ENCODE measurements at places on chromosomes 5 and 9.

- peak; percentile 68 for DNase-seq
These were observed 22.4 kb upstream of the RASGRF2 start for GRCh38 chr5:80937584-80938356.

GRCh38 chr9:133277467-133277866 lies 2.5 kb upstream of the ABO start:
- no peak for DNase-seq

DNA sequence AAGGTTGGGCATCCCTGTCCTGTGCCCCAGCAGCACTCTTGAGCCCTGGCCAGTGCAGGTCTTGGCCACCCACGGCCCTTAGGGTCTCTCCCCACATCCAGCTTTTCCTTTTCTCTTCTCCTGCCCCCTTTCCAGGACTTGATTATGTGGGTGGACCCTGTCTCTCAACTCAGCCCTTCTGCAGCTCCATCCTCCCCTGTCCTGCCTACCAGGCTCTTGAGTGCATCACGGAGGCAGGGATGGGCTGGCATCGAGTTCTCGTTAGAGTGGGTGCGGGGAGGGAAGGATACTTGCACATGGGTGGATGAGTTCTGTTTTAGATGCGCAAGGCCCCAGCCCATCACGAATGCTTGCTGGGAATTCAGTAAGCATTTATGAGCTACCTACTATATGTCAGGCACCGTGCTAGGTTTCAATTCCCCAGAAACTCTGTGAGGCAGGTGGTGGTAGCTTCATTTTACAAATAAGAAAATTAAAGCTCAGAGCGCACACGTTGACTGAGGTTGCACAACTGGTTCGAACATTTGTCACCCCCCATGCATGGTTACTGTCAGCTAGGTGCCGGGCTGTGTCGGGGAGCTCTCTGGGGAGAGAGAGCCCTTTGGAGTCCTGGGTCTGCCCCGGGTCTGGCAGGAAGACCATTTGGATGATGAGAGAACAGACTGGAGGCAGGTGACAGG lies 144.6 kb upstream of the PITX1 start:
- no peak for DNase-seq

GRCh38 chr9:91710158-91710557 lies 239.9 kb downstream of the ROR2 start:
- no peak for DNase-seq

DNA sequence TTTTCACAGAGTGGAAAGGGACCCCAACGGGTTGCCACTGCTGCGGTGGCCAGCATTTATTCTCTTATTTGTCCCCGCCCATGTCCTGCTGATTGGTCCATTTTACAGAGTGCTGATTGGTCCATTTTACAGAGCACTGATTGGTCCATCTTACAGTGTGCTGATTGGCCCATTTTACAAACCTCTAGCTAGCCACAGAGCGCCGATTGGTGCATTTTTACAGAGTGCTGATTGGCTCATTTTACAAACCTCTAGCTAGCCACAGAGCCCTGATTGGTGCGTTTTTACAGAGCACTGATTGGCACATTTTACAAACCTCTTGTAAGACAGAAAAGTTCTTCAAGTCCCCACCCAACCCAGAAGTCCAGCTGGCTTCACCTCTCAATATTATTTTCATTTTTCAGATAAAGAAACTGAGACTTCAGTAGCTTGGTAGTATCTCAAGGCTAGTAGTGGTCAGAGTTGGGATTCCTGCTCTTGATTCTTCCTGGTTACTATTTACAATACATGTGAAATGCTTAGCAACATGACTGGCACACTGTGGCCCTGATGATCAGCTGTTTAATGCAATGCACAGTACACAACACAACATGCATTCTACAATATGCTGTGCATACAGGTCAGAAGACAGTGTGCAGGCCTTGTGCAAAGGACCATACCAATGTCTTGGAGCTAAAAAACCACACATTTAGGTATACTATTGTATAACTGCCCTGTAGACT lies 63.6 kb upstream of the BOD1 start:
- no peak for DNase-seq

DNA sequence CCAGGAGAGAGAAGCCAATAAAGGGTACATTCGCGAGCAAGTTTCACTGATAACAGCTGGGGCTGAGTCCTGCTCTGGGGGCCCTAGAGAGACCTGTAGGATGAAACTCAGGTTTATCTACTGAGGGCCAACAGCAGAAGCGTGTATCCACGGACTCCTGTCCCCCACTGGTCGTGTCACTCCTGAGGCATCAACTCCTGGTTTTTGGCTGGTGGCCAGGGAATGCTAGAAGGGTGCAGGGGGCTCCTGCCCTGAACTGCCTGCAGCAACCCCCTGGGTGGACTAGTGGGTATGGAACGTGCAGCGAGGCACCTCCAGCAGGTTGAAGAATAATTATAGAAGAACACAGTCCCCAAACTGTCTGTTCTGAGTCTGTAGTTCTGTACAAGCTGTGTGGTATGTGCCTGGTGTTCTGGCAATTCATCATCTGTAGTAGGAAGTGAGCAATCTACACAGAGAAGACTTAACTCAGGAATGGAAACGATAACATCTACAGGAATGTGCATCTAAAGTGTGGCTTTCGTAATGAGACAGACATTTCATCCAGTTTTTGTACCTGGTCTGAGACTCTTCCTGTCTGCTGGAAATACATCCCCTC lies 64.5 kb upstream of the GNA14 start:
- DNase-seq = peak; percentile 96

DNA sequence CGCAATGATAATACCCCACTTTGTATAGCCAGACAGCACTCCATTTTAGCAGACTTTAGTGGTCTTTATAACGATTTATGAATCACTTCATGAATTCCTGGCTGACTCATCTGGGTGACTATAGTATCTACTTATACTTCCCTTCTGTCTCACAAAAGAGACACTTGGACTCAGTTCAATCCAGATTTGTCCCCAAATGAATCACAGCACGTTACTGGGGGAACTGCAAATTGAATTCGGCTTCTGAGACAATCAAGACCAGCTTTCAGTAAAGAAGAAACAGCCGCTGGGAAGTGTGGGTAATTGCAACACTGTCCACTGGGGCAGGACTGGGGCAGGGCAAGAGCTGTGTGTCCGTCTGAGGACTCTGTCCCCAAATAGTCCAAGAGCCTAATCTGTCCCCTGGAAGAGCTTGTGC lies 337.3 kb upstream of the RFX3 start:
- peak; percentile 99 for DNase-seq

DNA sequence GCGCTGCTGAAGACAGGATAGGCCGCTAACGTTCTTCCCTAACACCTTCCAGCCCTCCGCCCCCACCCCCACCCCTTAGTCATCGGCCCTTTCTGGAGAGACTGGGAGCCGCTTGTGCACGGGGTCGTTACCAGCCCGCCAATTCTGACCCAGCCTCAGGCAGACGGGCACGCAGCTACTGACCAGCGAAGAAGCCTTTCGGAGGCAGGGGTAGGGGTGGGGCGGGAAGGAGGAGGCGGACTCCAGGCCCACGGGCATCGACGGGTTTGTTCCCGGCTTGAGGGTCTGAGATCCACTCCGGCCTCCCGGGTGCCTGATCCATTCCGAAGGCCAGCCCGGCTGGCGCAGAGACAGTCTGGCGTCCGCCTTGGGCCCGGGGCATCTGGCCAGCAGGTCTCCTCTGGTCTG lies 729 bp upstream of the HAND1 start:
- no peak for DNase-seq

GRCh38 chr9:95336281-95336680 lies 18.8 kb upstream of the FANCC start:
- no peak for DNase-seq

- DNase-seq = no peak
These were observed 5.9 kb downstream of the ATG12 start for GRCh38 chr5:115835481-115835880.

DNA sequence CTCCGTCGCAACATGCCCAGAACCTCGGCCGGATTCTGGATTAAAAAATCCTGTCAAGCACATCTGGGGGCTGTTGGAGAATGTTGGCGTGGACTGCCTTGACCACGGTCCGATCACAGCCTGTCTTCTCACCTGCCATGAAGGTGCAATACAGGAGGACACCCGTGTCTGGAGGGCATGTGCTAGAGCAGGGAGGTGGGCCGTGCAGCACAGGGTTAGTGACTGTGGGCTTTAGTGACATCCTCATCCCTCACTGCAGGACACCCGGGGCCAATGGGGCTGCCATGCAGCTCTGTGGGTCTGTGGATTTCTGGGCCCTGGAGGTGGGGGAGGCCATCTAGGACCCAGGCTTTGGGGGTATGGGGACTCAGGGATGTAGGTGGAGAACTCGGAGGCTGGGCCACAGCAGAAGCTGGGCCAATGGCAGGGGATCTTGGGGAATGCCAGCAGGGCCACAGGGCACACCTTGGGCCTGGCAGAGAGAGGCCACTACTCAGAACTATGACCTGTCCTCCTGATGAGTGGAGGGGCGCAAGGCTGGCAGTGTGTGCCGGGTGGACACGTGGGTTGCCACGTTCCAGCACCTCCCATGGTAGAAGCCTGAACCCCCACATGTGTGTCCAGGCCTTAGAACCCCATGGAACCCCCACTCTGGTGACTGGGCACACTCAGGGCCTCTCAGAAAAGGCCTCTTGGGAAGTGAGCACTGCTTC lies 23.3 kb downstream of the ZDHHC11B start:
- no peak for DNase-seq

DNA sequence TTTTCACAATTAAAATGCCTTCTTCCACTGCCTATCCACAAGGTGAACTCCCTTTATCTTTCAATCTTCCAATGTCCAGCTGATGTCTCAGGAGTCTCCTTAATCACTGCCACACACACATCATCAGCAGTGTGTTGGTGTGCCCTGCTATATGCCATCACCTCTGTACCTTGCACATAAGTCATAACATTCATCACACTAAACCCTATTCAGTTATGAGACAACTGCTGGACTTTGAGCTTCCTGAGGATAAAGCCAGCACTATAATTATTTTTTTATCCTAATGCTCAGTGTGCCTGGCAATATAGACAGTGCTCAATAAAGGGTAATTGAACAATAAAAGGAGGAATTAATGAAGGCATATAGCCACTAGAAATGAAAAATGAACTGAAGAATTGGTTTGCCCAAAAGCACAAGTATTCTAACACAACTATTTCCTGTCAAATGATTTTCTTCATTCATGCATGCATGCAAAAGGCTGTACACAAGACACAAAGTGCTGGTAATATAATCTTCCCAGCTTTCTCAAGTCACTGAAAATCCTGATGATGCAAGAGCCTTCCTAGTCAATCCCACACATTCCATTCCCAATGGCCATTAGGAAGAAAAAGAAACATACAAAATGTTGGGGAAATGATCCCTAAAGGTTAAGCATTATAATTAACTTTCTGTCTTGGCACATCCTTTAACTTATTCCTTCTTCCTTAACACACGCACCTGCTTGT lies 32.4 kb downstream of the LPAR1 start:
- DNase-seq = peak; percentile 41

- peak; percentile 11 for DNase-seq
These were observed 21.0 kb downstream of the RALGPS1 start for GRCh38 chr9:126935630-126936029.

GRCh38 chr9:10048994-10049393 lies 563.8 kb downstream of the PTPRD start:
- DNase-seq = no peak

DNA sequence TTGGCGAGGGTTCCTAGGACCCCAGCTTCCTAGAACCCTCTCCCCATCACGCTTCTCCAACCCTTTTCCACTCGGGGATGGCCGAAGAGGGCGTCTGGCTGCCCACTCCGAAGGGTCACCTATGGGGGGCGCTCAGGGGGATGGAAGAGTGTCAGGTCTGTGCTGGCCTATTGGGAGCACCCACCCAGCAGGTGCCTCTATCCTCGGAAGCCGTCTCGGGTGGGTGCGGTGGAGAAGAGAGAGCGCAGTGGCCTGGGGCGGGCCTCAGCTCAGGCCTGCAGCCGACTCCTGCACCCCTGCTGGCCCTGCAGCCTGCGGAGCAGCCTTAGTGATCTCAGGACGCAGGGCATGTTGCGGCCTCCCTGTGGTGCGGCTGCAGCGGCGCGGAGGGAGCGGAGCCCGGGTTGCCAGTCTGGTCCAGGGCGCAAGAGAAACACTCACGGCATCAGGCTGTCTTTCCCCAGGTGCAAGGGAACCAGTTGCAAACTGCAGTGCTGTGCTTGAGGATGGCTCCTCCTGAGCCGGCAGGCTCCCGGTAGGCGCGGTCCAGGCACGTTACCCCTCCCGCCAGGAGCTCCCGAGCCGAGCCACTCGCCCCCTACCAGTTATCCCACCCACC lies 1.5 kb upstream of the IRX2 start:
- peak; percentile 25 for DNase-seq

- DNase-seq = no peak
These were observed 453.5 kb upstream of the CDH9 start for GRCh38 chr5:27491746-27492439.

DNA sequence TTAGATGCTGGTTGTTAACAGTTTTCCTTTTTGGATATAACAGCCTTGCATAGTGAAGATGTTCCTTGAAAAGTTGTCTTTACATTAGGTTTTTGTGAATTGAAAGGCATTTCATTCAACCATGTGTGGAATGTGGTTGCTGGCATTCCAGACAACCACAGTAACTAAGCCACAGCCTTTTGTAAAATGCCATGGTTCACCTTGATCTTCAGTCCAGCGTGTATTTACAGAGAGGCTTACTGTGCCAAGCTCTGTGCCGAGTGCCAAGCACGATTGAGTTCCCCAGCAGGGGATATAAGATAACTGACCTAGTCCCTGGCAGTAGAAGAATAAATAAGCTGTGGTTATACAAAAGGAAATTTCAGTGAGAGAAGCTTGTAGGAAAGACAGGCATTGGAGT lies 4.9 kb downstream of the EXOSC2 start:
- peak; percentile 54 for DNase-seq

GRCh38 chr5:158375531-158375930 lies 516.6 kb upstream of the CLINT1 start:
- DNase-seq = no peak

GRCh38 chr5:170297589-170298462 lies at the start of gene LCP2:
LCP2 (minus strand) TSS chr5:170297777; CDS start chr5:170297611, 166 bp downstream.
- DNase-seq = no peak

- DNase-seq = no peak
These were observed 23.2 kb upstream of the PRRC2B start for GRCh38 chr9:131370638-131371037.

DNA sequence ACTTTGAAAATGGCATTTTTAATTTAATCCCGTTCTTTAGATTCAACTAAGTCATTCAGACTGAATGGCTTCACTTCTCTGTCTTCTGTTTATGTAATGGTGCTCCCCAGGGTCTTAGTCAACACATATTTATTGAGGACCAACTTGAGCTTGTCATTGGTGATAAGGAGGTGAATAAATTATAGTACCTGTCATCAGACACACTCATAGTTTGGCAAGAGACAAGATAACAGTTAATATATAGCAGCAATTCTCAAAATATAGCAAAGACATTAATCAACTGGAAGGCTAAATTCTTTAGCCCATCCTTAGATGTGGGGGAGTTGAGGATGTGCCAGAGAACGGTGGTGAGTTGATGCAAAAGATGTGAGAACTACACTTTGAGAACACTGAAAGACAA lies 78.4 kb downstream of the MACIR start:
- no peak for DNase-seq

Data from fibroblast of skin of back (primary cell).